Activated naive CD8-positive, alpha-beta T cell treated with anti-CD3 and anti-CD28 coated beads for 36 hours (primary cell): ENCODE measurements at places on chromosomes 3 and 15.

DNA sequence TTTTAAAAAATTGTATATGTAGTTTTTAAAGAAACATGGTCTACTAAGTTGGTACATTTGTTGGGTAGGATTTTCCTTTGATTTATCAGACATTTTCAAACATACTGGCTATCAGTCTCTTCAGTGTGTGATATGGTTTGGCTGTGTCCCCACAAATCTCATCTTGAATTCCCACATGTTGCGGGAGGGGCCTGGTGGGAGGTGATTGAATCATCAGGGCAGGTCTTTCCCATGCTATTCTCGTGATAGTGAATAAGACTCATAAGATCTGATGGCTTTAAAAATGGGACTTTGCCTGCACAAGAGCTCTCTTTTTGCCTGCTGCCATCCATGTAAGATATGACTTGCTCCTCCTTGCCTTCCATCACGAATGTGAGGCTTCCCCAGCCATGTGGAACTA lies 121.9 kb downstream of the ABI3BP start:
- no peak for DNase-seq

DNA sequence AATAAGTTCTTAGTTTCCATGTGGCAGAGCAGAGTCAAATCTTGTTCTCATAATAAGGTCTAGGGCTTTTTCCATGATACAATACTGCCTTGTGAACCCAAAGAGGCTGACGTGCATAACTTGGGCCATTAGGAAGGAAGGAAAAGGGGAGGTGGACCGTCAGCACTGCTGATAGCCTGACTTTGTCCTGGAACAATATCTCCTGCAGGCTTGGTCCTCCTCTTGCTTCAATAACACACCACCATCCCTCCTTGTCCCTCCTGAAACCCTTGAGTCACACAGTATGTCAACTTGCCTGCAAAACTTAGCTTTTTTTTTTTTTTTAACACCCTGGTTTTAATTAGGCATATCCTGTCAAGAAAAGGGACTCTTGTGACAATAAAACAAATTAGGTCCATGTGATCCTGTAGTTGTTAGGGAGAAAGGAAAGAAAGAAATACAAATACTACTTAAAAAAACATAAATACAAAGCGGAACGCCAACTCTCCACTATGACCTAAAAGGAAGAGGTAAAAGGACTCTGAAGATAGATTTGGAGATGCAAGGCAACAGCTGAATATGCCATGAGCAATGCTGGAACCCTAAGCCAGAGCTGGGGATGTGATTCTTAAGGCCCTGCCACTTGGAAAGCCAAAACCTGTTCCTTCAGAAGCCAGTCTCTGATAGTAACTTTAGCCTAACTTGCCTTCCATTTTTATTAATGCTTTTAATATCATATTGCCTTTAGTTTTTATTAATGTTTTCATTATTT lies 67.0 kb downstream of the WWTR1 start:
- DNase-seq, result no peak

DNA sequence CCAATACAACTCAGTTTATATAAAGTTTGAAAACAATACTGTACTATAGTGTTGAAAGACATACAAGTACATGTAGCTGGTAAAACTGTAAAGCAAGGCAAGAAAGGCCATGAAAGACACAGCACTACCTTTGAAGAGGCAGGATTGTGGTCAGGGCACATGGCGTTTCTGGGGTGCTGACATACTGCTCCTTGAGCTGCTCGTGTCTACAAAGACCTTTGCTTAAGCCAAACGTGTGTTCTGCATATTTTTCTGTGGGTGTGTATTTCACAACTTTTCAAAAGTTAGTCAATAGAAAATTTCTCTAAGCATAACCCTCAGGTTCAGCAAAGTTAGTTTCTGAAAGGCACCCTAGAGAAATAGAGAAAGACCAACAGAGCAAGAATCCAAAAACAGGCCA lies 14.1 kb upstream of the TOPAZ1 start:
- no peak for DNase-seq

- no peak for DNase-seq
These were observed 376.5 kb upstream of the KCNMB2 start for GRCh38 chr3:178159691-178160220.

DNA sequence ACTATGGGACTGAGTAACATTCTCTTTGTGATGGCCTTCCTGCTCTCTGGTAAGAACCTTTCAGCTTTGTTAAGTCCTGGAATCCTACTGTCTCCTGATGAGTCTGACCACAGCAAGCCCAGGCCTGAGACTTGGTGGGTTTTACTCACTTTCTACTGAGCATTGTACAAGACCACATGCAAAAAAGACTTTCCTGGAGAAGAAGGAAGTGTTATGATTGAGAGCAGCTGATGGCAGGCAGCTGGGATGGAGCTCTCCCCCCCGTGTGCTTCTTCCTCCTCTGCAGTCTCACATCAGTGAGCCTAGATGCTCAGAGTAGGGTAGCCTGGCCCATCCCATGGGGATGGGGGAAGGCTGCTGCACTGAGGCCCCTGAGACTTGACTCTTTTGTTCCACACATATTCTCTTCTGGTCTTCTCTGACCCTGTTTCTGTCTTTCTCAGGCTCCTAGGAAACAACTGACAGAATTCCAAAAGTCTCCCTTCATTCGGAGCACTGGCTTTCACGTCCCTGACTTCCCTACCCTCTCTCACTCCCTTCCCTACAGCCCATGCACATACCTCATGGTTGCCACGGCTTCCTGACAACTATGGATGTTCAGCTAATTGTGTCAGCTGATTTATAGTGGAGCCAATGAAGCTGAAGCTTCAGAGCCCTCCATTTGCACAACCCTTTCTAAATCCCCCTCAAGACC lies 36.6 kb downstream of the CD86 start:
- no peak for DNase-seq

DNA sequence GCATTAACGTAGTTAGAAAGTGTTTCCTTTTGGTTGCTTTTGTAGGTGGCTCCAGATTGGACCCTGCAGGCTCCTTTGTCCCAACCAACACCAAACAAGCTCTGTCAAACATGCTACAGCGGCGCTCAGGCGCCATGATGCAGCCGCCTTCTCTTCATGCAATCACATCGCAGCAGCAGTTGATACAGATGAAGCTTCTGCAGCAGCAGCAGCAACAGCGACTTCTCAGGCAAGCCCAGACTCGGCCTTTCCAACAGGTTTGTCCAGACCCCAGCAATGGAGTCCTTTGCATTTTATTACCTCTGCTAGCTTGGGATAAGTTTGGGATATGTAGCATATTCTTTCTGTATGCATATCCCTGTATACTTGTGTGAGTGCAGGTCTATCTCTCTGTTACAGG lies 10.1 kb upstream of the P2RY12 start:
- DNase-seq, result no peak
